ENCODE measurements at places on chromosomes 16 and 17.
A peak's percentile ranks its signal among the peaks of the same experiment; 100 is the strongest.

DNA sequence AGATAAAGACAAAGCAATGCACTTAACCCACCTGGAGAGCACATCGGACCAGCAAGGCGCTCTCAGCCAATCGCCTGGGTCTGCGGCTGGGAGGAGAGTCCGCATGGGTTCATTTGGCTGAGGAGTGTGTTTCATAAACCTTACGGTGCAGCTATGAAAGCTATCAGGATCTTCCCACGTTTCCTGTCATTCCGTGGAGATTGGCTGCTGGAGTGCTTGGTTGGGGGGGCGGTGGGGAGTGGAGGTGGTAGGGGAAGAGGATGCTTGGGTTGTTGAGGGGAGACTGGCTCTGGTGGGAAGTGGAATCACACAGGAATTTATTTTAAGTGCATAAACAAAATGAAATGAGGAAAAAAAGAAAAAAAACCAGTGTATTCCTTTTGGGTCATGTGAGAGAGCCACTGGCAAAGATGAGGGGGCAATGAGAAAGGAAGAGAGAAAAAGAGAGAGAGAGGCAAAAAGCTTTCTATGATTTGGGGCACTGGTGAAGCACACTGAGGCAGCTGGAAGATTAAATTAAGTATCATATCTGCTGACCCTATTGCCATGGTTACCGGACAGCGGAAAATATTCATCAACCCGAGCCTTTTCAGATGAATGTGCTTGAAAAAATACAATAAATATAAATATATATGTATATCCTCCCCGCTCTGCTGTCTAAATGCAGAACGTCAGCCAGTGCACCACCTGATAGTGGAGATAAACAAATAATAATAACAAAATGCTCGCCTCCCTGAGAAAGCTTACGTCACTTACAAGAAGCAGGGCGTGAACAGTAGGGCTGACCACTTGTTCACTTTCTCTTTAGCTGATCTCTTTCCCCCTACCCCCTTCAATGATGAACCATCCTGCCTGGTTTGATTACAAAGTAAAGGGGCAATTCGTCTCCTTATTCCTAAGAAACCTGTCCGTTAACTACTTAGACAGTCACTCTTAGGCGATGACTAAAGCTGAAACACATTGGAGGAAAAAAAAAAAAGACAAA is 457.0 kb upstream of the ZFHX3 start:
- no peak for DNase-seq

- no peak for DNase-seq
These were observed 18.4 kb downstream of the KDM8 start for GRCh38 chr16:27221576-27222248.

DNA sequence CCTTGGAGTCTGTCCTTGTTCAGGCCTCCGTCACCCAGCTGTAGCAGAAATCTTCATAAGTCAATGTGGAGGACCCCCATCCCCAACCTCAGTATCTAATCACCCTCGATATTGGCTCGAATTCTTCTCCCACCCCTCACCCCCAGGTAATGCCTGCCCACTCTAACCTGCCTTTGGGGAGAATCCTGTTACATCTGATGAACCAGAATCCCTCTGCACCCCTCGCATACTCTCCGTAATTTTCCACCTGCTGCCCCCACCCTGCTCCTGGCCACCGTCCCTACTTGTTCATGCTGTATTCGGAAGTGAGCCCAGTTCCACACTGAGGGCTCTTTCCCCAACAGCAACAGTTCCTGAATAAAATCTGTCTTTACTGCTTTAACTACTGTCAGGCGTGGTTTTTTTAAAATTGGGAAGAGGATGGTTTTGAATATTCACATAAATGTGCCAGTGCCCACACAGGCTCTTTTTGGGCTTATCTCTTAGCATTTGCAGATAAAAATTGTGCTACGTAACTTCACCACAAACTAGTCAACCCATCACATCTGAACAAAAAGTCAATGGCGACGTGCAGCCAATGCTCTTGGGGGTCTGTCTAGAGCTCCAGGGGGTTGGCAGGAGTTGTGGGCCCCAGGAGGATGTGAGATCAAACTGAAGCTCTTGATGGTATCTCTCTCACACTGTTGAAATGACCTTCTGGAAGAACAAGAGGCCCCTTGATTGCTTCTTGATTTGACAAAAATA is 73.7 kb downstream of the NETO2 start:
- DNase-seq: no peak

- no peak for DNase-seq
These were observed 80.4 kb downstream of the EFCAB5 start for GRCh38 chr17:30021708-30022317.

GRCh38 chr17:37373530-37374159 is 2.1 kb upstream of the C17orf78 start:
- peak; percentile 50 for DNase-seq

DNA sequence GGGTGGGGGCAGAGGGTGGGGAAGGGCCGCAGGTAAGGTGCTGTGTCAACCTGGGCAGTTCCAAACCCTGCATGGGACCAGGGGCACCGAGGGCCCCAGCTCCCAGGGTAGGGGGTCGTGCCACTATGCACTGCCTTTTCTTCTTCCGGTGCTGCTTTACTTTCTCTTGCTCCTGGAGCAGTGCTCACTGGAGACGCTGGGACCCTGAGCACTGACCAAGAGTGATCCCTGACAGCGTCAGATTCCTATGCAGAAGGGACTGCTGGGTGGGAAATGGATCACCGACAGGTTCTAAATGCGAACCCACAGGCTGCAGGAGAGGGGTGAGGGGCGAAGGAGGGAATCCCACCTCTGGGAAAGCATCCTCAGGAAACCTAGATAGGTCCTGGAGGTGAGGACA is 470.1 kb downstream of the SOX9 start:
- DNase-seq: no peak

DNA sequence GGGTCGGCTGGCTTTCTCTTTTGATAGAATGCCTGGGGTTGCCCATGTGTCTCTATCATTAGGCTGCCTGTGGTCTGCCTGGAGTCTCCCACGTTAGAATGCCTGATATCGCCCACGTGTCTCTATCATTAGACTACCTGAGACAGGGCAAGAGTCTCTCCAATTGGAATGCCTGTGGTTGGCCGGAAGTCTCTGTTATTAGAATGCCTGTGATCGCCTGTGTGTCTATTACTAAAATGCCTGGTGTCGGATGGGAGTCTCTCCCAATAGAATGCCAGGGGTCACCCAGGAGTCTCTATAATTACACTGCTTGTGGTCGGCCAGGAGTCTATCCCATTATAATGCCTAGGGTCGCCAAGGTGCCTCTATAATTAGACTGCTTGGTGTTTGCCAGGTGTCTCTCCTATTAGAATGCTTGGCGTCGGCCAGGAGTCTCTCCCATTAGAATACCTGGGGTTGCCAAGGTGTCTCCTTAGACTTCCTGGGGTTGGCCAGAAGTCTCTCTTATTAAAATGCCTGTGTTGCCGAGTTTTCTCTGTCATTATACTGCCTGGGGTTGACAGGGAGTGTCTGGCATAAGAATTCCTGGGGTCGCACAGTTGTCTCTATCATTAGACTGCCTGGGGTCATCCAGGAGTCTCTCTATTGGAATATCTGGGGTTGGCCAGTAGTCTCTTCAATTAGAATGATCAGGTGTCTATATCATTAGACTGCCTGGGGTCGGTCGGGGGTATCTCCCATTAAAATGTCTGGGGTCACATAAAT is 2272.8 kb downstream of the TP53TG3F start:
- no peak for DNase-seq

DNA sequence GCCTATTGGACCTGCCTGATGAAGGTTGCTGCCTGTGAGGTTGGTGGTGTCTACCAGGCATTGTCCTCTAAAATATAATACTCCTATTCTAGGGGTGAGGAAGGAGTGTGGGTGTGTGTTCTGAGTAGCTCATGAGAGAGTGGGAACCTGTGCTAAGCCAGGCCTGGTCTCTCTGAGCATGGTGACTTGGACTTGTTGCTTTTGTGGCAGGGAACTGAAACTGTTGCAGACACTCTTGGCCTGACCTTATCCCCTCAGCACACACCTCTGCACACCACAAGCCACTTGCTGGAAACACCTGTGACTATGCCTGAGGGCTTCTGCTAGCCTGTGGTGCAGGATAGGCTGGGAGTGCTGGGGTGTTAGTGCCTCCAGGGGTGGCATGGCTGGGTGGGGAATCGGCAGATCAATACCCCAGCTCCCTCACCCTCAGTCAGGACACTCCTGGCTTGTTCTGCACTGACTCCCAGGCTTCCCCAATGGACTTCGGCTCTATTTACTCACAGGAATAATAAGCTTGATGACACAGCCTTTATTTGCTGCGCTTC is 29.9 kb downstream of the PLCG2 start:
- no peak for DNase-seq

GRCh38 chr17:48127371-48128051 is 19.9 kb downstream of the SNX11 start:
- no peak for DNase-seq

DNA sequence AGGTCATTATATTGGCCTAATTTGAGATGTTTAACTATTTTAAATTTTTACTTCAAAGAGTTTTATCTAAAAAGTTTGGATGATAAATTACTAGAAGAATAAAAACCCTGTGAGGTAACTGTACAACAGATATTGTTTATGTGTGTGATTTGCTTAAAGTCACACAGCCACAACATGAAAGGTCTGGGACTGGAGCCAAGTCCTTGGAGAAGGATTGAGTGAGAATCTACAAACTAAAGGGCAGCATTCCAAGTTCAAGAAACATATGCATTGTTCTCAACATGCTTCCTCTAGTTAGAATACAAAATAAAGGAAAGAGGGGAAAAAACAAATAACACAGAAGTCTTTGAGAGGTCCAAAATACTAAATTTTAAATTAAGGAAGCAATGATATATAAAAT is 131.5 kb upstream of the MON1B start:
- DNase-seq: no peak

DNA sequence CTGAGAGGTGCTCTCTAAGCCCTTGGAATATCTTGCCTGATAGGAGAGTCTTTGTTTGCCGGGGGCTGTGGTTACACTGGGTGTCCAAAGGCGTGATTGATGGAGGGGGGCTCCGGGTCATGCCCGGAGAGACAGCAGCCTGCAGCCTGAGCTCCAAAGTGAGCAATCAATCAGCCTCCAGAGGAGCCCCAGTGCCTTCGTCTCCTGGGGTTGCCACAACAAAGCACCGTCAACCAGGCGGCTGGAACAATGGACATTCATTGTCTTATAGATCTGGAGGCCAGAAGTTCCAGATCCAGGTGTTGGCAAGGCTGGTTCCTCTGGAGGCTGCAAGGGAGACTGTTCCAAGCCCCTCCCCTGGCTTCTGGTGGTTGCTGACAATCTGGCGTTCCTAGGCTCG is 24.0 kb upstream of the GINS2 start:
- no peak for DNase-seq

- no peak for DNase-seq
These were observed 41.2 kb downstream of the MEAK7 start for GRCh38 chr16:84463221-84463620.

GRCh38 chr17:48483471-48484131 is 47.2 kb downstream of the HOXB1 start:
- DNase-seq: no peak

DNA sequence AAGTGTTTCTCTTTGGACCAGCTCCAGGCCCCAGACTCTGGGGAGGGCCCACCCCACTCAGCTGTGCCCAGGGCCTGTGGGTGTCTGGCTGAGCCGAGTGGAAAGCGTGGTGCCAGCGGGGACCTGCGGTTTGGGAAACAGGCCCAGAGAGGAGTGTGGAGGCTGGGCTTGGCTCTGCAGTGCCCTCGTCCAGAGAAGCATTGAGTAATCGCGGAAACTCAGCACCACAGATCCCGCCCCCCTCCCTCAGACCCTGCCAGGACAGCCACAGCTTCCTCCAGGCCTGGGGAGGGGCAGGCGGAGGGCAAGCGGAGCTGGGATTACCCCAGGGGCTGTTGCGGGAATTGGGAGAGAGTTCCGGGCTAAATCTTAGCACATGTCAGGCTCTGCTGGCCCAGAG is 14.6 kb upstream of the PITPNA start:
- DNase-seq: no peak

DNA sequence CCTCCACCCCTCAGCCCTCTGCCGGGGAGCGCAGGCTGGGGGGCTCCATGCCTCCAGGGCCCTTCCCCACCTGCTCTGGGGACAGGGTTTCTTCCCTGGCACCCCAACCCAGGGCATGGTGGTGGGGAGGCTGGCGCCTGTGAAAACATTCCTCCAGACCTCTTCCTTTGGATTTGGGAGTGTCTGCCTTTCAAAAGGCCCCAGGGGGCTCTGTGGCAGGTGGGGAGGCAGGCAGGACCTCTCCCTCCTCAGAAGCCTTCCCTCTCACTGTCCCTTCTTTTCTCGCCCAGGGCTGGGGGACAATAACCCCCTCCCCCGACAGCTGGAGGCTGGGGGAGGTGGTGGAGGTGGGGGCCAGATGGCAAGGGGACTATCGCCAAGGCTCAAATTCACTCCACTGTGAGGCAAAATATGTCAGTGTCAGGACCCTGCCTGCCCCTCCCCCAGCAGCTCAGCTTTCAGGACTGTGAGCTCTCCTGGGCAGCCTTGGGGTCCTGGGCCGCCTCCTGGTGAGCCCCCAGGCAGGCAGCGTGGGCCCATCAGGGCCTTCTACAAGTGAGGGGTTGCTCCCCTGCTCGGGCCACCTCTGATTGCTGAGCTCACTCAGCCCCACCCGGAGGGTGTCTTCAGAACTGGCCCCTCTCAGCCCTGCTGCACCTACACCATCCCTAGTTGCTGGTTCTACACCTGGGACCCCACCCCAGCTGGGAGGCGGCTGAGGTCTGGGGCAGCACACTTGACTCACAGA is 1.8 kb downstream of the CDH15 start:
- no peak for DNase-seq

DNA sequence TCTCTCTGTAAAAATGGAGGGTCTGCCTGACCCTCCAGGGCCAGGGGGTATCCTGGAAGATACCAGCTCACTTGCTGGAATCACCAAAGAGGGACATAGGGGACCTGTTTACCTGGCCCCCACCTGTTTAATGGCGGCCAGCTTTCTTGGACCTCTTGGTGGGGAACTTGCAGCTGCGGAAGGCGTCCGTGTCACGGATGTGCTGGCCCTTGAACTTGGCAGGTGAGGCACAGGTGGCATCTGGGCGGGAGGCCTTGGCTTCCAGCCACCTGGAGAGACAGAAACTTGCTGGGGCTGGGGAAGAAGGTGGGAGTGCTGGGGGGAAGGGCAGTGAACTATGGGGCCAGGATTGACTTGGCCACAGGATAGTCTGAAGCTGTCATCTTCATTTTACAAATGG is 3.5 kb downstream of the CHAD start:
- DNase-seq: no peak

DNA sequence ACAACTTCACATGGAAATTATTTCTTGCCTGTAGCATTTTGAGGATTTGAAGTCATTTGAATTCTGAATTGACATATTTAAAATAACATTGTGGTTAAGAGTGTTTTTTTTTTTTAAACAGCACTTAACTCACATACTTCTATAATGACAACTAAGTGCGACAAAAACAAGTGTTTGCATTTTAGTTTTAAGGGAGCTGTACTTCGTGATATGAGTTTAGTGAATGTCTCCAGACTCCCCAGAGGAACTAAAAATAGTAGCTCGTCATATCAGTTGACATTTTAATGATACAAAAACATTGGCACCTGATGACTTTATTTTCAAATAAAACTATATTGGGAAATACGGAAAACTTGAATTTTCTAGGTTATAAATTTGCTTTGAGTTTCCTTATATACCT is 389.6 kb upstream of the MON1B start:
- DNase-seq: no peak
